Pancreas (tissue), 10 donors: ENCODE measurements at places on chromosomes 16 and 17.

DNA sequence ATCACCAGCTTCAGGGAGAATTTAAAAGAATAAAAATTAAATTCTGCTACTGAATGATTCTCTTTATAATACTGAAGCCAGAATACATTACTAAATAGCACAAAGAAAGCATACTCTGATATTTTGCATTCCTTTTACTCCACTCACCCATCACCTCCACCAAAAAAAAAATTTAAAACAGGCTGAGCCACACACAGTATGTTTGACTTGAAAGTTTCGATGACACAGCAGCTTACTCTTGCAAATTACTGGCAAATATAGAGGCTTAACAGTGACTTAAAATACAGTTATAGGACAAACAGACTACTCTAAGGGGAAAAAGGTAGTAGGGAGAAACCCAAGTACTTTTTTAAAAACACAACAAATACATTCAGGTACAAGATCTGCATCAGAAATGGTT lies 39.2 kb downstream of the GPATCH8 start:
- no peak for DNase-seq

GRCh38 chr17:57939797-57940196 lies 15.4 kb downstream of the CUEDC1 start:
- DNase-seq: no peak

DNA sequence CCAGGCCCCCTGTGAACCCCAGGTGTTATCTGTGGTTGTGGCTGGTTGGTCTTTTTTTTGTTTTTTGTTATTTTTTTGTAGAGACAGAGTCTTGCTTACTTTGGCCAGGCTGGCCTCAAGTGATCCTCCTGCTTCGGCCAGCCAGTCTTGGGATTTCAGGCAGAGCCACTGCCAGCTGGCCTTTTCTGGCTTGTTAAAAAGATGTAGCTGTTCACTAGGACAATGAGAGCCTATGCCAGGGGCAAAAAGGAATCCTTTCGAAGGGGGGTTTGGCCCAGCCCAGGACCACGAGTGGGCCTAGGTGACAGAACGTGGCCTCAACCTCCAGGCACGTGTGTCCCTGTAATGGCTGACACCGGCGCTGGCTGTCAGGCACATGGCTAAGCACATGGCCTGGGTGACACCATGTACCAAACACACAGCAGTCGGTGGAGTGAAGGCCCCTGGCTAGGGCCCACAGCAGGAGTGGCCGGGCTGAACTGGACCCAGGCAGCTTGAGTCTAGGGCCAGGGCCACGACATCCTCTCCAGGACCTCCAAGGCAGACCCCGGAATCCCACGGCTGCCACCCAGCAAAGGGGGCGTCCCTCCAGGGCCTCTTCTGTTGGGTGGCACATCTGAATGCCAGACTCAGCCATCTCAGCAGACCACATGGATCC lies 6.9 kb upstream of the SLC38A8 start:
- DNase-seq: no peak

DNA sequence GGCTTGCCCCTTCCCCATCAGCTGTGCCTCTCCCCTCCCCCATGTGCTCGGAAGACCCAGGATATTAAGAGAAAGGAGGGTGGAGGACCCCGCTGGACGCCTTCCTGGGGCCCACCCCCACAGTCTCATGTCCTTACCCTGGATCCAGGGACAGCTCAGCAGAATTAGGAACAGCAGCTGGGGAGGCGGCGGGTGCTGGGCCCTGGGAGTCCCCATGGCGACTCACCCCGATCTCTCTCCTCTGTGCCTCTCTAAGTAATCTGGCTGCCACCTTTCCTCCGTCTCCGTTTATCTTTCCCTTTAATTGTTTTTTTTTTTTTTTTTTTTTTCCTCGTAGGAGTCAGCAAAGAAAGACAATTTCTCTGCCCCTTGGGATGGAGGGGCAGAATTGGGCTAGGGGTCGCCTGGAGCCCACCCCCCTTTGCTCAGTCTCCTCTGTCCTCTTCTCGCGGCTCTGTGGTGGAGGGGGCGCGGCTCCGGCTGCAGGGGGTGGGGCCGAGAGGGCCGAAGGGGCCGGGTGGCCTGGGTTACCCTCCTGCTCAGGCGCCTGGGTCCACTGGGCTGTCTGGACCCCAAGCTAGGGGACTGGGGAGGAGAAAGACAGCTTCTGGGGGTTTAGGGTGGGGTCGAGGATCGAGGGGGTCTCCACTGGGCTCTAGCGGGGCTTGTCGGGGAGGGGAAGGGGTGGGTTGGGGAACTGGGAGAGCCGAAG lies 390 bp downstream of the SEZ6L2 start:
- DNase-seq: no peak

- no peak for DNase-seq
Observed at GRCh38 chr17:36529121-36529520, 5.5 kb downstream of the MYO19 start.

DNA sequence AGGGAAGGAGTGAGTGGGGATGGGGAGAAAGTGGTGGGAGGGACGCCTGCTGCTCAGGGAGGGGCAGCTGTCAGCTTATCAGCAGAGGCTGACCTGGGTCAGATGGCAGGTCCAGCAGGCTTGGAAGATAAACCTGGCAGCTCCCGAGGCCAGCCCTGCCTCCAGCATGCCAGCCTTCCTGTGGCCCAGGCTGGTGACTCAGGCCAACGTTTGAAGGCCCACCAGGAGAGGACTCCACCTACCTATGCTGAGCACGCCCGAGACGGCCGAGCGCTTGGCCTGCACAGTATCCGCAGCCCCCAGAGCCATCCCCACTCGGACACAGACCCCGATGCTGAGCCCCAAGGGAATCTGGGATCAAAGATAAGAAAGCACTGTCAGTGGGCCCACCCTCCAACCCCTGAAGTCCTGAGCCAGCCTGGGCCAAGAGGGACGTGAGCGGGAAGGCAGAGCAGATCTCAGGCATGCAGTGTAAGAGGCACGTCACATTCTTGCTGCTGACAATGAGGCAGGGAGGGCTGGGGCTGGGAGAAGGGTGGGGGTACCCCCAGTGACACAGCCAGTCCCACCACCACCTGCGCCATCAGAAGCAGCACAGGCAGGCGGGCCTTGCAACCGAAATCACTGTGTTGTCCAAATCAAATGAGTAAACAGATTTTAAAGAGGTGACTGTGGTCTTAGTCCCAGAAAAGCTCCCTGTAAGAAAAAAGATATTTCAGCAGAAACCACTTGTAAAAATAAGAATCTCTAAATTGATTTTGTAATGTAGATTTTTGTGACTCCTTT lies 12.4 kb downstream of the SLC47A2 start:
- DNase-seq: no peak

DNA sequence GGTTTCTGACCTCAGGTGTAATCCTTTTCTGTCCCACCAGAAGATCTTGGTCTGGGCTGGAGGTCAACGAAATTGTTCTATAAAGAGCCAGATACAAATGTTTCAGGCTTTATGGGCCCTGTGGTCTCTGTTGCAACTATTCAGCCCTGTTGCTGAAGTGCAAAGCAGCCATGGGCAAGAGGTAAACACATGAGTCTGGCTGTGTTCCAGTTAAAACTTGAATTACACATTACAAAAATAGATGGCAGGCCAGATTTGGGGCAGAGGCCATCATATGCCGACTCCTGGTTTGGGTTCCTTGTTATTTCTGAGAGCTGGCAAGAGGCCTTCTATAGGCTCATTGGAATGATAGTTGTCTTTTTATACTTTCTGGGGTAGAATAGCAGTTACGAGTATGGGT lies 114.4 kb downstream of the SDR42E1 start:
- no peak for DNase-seq
